Thymus (tissue), 14 donors: ENCODE measurements at places on chromosomes 13 and 19. TPM values are rescaled to one million over a fixed set of nuclear protein-coding genes. Genes with fewer than 3 reads are reported as not detected.

- no peak for DNase-seq
- H3K27me3 ChIP-seq = no peaks in the 10 kb centered on the region
- no peak overlapping the region for H3K4me3 ChIP-seq
- H3K36me3 ChIP-seq = peaks cover 26% of the 10 kb centered on the region
Measured at GRCh38 chr19:14482172-14482941, 7.2 kb upstream of the PTGER1 start.

DNA sequence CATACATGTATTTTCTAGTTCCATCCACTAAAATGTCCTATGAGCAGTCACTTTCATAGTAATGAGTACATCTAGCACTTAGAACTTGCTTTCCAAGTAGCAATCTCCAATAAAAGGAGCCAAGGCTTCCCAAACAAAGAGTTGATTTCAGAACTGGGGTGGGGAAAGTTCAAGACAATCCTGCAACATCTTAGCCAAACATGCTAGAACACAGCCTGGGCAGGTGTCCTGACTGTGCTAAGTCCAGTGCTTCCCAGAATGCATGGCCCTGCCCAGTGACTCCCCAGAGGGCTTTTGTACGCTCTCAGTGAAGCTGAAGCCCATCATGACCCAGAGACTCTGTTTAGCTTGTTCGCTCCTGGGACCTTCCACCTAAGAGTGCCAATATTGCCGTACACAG, 106.7 kb upstream of the UBAC2 start:
- no peak overlapping the region for H3K4me3 ChIP-seq
- no peaks in the 10 kb centered on the region for H3K27me3 ChIP-seq
- peak overlapping the region; percentile 5 for H3K27ac ChIP-seq
- DNase-seq = no peak
- H3K4me1 ChIP-seq = no peaks in the 10 kb centered on the region

- no peaks in the 10 kb centered on the region for H3K4me1 ChIP-seq
- no peak overlapping the region for H3K27ac ChIP-seq
- H3K36me3 ChIP-seq = no peaks in the 10 kb centered on the region
- H3K4me3 ChIP-seq = no peak overlapping the region
- no peaks in the 10 kb centered on the region for H3K27me3 ChIP-seq
Measured at GRCh38 chr13:34435338-34435737, 506.7 kb upstream of the NBEA start.

GRCh38 chr19:6593651-6594416, 2.9 kb upstream of the CD70 start:
- DNase-seq = no peak
- no peak overlapping the region for H3K4me3 ChIP-seq
- no peaks in the 10 kb centered on the region for H3K36me3 ChIP-seq
- H3K27ac ChIP-seq = no peak overlapping the region
- H3K27me3 ChIP-seq = peaks cover 24% of the 10 kb centered on the region

The FGF22 gene
- total RNA-seq = not detected

- no peak overlapping the region for H3K27ac ChIP-seq
- no peaks in the 10 kb centered on the region for H3K36me3 ChIP-seq
- no peaks in the 10 kb centered on the region for H3K4me1 ChIP-seq
- no peaks in the 10 kb centered on the region for H3K27me3 ChIP-seq
Measured at GRCh38 chr13:46934749-46935148, 37.9 kb upstream of the HTR2A start.

- H3K27ac ChIP-seq = no peak overlapping the region
- no peaks in the 10 kb centered on the region for H3K27me3 ChIP-seq
- no peak overlapping the region for H3K4me3 ChIP-seq
- peaks cover 32% of the 10 kb centered on the region for H3K36me3 ChIP-seq
Measured at GRCh38 chr19:2336528-2337328, 8.2 kb downstream of the SPPL2B start.

The CDX2 gene
- 0.09 TPM for total RNA-seq

The LPAR2 gene
- 5.9 TPM for total RNA-seq

GRCh38 chr13:32246468-32246867, 68.7 kb downstream of the ZAR1L start:
- peak; percentile 21 for DNase-seq
- H3K36me3 ChIP-seq = no peaks in the 10 kb centered on the region
- H3K4me3 ChIP-seq = no peak overlapping the region
- no peak overlapping the region for H3K27ac ChIP-seq
- H3K4me1 ChIP-seq = peaks cover 9% of the 10 kb centered on the region

DNA sequence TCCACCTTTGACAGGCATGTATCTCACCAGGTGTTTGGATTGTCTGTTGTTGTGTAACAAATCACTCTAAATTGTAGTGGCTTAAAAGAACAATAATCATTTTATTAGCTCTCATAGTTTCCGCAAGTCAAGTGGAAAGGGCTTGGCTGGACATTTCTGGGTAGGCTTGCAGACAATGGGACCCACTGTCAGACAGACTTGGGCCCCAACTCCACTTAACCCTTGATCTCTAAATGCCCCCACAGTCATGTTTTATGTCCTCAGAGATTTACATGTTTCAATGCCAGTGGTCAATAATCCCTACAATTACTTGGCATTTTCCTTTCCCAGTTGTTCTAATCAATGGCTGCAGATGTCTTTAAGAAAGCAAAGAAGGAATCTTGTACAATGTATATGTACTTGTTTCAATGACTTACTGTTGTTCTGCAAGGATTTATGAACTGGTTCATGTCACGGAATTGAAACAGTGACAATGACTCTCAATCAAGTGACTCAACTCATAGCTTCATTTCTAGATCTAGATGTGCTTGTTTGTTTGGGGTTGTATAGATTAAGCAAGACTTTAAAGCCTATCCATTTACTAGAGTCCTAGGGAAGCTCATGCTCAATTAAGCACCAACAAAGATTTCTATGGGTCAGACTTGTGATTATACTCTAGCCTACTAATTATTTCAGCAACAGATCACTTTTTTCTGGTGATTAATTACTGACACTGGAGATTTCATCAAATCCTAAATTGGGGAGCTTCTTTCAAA, 510.1 kb upstream of the NBEA start:
- no peak overlapping the region for H3K27ac ChIP-seq
- DNase-seq = no peak
- no peaks in the 10 kb centered on the region for H3K27me3 ChIP-seq
- no peak overlapping the region for H3K4me3 ChIP-seq
- H3K36me3 ChIP-seq = no peaks in the 10 kb centered on the region
- no peaks in the 10 kb centered on the region for H3K4me1 ChIP-seq

The TJP3 gene
- total RNA-seq = 1.4 TPM

- no peaks in the 10 kb centered on the region for H3K36me3 ChIP-seq
- peak overlapping the region; percentile 95 for H3K4me3 ChIP-seq
- H3K4me1 ChIP-seq = peaks cover 37% of the 10 kb centered on the region
- H3K27me3 ChIP-seq = no peaks in the 10 kb centered on the region
Measured at GRCh38 chr13:46552303-46552682, 677 bp upstream of the LRCH1 start.

The PROZ gene
- 0.05 TPM for total RNA-seq

The SKA3 gene
- 35.1 TPM for total RNA-seq

DNA sequence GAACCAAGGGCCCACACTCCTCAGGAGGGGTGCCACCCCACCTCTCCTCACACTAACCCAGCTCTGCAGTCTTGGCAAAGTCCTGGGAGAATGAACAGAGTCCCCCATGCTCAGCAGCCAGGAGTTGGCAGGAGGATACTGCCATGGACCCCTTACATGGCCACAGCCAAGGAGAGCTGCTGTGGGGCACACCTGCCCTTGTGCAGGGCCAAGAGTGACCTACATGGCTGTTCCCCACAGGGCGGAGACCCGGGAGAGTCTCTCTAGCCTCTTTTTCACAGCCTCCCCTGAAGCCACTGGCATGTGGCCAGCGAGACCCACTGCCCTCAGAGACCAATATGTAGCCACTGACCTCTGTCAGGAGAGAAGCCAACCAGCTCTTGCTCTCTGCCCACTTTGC, 45.9 kb upstream of the VSTM2B start:
- DNase-seq = no peak
- H3K4me1 ChIP-seq = no peaks in the 10 kb centered on the region
- no peak overlapping the region for H3K27ac ChIP-seq
- H3K4me3 ChIP-seq = no peak overlapping the region
- no peaks in the 10 kb centered on the region for H3K27me3 ChIP-seq

- no peak for DNase-seq
- H3K4me3 ChIP-seq = no peak overlapping the region
- peaks cover 34% of the 10 kb centered on the region for H3K27me3 ChIP-seq
- H3K36me3 ChIP-seq = no peaks in the 10 kb centered on the region
- H3K4me1 ChIP-seq = no peaks in the 10 kb centered on the region
- no peak overlapping the region for H3K27ac ChIP-seq
Measured at GRCh38 chr19:47820410-47820809, 1.3 kb upstream of the CRX start.

DNA sequence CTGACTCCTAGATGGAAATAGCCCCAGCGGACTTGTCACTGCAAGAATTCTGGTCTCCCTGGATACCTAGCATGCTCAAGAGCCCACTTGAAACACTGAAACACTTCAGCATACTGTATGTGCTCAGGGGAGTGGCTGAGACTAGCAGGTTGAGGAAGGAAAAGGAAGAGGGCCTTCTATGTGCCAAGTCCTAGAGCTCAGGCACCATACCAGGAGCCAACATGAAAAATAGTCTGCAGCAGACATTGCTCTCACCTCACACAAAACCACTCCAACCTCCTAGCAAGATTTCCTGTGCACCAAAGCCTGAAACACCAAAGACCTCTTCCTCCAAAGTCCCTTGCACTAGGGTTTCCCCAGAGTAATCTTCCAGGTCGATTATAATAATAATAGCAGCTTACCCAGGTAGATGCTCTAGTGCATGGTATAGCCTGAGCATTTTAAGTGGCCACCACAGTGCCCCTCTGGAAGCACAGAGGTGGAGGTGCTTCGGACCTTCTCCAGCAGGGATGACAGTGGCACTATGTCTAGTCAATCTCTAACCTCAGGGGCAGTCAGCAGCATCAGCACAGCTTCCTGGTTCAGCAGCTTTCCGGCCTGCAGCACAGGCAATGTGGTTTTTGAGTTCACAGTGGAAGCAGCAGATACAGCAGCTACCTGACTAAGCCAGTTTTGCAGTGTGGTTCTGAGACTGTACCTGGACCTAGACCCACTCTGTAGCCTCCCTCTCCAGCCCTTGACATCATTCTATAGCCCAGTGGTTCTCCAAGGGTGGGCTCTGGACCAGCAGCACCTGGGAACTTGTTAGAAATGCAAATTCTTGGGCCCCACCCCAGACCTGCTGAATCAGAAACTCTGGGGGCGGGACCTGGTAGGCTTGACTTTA, 45.6 kb upstream of the UBE2L5 start:
- H3K27ac ChIP-seq = peak overlapping the region; percentile 97
- H3K4me3 ChIP-seq = peak overlapping the region; percentile 55
- no peaks in the 10 kb centered on the region for H3K36me3 ChIP-seq
- DNase-seq = peak; percentile 80
- peaks cover 76% of the 10 kb centered on the region for H3K4me1 ChIP-seq

- H3K4me1 ChIP-seq = no peaks in the 10 kb centered on the region
- no peak overlapping the region for H3K4me3 ChIP-seq
- H3K27me3 ChIP-seq = no peaks in the 10 kb centered on the region
Measured at GRCh38 chr13:106942563-106942962, 374.6 kb upstream of the ARGLU1 start.

- H3K27ac ChIP-seq = no peak overlapping the region
- no peaks in the 10 kb centered on the region for H3K27me3 ChIP-seq
- no peaks in the 10 kb centered on the region for H3K4me1 ChIP-seq
- no peak for DNase-seq
Measured at GRCh38 chr19:32268381-32268780, 77.0 kb upstream of the ZNF507 start.

DNA sequence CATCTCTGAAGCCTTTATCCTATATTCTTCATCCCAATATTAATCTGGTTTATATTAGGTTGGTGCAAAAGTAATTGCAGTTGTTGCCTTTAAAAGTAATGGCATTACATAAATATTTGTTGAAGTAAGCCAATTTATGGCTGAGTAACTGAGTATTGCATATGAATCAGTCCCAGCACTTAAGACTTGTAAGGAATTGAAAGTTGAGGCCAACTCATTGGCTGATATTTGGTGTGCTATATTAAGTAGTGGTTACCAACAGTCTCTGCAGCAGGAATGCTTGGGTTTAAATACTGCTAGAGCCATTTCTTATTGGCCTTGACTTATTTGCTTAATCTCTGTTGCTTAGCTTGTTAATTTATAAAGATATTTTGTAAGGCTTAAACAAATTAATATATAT, 460.7 kb downstream of the GPC6 start:
- H3K36me3 ChIP-seq = no peaks in the 10 kb centered on the region
- no peak for DNase-seq
- H3K4me3 ChIP-seq = no peak overlapping the region
- no peaks in the 10 kb centered on the region for H3K27me3 ChIP-seq
- no peak overlapping the region for H3K27ac ChIP-seq

- no peak for DNase-seq
- H3K27me3 ChIP-seq = no peaks in the 10 kb centered on the region
- no peak overlapping the region for H3K27ac ChIP-seq
- H3K36me3 ChIP-seq = no peaks in the 10 kb centered on the region
Measured at GRCh38 chr13:89932902-89933301, 1414.6 kb upstream of the MIR17HG start.

DNA sequence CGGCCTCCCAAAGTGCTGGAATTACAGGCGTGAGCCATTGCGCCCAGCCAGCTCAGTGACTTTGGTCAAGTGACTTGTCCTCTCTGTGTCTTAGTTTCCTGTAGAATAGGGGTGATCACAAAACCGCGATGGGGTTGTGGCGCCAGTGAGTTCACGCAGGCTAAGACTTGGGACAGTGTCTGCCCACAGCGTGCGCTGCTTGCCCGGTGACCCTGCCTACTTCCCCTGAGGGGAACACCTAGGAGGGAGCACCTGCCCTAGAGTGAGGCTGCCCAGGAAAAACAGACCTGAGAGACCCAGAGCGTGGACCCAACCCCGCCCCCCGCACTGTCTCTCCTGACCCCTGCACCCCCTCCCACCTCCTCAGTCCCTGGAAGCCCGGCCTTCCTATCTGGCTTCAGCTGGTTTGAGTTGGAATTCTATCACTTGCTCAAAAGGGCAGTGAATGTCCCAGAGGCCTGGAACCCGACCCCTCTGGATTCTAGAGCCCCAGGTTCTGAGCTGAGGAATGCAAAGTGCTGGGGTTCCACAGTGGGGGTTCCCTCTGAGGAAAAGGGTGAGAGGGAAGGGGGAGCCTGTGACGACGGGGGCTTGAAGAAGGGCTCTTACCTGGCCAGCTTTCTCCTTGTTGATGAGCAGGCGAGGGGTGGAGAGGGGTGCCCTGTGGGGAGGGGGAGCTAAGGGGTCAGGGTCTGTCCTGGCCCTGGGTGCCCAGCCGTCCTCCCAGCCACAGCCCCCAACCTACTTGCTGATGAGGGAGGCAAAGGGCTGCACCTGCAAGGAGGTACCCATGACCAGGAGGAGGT, 2.2 kb upstream of the RINL start:
- no peaks in the 10 kb centered on the region for H3K27me3 ChIP-seq
- DNase-seq = no peak
- H3K36me3 ChIP-seq = peaks cover 16% of the 10 kb centered on the region
- H3K27ac ChIP-seq = no peak overlapping the region
- H3K4me1 ChIP-seq = peaks cover 18% of the 10 kb centered on the region

GRCh38 chr19:711254-711653, 2.5 kb downstream of the PALM start:
- H3K27me3 ChIP-seq = peaks cover 32% of the 10 kb centered on the region
- no peak for DNase-seq
- no peak overlapping the region for H3K27ac ChIP-seq

The C3 gene
- 46.1 TPM for total RNA-seq

- DNase-seq = no peak
- H3K36me3 ChIP-seq = peaks cover 60% of the 10 kb centered on the region
- H3K27me3 ChIP-seq = no peaks in the 10 kb centered on the region
- no peak overlapping the region for H3K4me3 ChIP-seq
- peaks cover 27% of the 10 kb centered on the region for H3K4me1 ChIP-seq
- no peak overlapping the region for H3K27ac ChIP-seq
Measured at GRCh38 chr19:39828654-39829032, 5.3 kb downstream of the DYRK1B start.

The MBD3L3 gene
- 0.24 TPM for total RNA-seq

The AMER2 gene
- total RNA-seq = under 0.01 TPM

The TMPRSS9 gene
- total RNA-seq = 0.09 TPM
